ENCODE measurements at places on chromosomes 1 and 21. TPM values are rescaled to one million over a fixed set of nuclear protein-coding genes. Genes with fewer than 3 reads are reported as not detected.

EEIG2 gene
- total RNA-seq = 8.5 TPM

REN gene
- total RNA-seq = not detected

TRPM2 gene
- 11.7 TPM for total RNA-seq

PCP4 gene
- total RNA-seq = 10.2 TPM

AVPR1B gene
- total RNA-seq = not detected

TYW3 gene
- 24.2 TPM for total RNA-seq

USH2A gene
- not detected for total RNA-seq

SPRR3 gene
- not detected for total RNA-seq

- peak; percentile 7 for DNase-seq
These were observed 13.4 kb downstream of the SPOCD1 start for GRCh38 chr1:31802190-31803150.

DNA sequence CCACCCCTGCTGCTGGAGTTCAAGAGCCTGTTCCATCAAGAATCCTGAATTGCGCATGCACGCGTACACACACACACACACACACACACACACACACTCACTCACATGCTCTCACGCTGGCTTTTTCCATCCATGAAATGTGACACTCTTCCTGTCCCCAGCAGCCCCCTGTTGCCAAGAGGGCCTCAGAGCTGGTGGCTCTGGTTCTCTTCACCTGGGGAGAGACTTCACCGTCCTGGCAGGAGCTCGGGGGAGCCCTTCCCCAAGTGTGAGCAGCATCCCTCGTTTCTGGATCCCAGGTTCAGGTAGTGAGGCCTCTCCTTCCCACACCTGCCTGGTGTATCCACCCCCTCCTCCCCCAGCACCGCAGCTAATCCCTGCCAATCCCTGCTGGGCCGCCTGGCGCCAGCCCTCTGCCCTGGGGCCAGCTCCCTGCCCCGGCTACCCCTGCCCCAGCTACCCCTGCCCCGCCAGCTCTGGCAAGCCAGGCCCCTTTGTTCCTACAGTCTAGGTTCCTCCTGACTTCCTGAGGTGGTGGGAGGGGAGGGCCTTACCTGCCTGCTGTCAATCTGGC lies 9.9 kb downstream of the PLOD1 start:
- DNase-seq = no peak

- no peak for DNase-seq
These were observed 96.0 kb upstream of the USP24 start for GRCh38 chr1:55311057-55311641.

- peak; percentile 77 for DNase-seq
These were observed 879 bp downstream of the CPTP start for GRCh38 chr1:1325288-1326074.

- no peak for DNase-seq
These were observed 39.4 kb downstream of the PIK3C2B start for GRCh38 chr1:204455063-204455830.

- DNase-seq = no peak
These were observed 140.7 kb downstream of the FAM78B start for GRCh38 chr1:166026143-166026542.

DNA sequence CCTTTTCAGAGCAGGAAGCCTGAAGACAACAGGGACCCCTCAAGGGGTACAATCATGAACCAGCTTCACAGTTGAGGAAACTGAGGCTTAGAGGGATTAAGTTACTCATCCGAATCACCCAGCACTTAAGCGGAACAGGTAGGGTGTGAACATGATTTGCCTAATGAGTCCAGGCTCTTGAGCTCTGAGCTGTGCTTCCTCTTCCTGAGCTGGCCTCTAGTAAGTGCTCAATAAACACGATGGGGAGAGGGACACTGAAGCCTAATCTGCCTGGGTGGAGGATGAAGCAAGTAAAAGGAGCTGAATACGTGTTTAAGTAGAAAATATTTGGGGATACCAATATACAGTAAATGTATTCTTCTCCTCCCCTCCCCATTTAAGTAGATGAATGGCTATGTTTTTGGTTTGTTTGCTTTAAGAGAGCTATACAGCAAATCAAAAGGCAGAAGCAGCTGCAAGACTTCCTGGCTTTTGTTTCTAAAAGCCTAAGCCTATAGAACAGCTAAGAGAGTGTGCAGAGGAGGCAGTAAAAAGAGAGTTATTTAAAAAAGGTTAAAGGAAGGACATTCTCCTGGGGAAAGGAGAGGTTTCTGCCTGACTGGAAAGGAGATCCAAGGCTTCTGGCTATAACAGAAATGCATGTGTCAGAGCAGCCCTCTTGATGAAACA lies 20.5 kb downstream of the STPG1 start:
- DNase-seq = no peak

DNA sequence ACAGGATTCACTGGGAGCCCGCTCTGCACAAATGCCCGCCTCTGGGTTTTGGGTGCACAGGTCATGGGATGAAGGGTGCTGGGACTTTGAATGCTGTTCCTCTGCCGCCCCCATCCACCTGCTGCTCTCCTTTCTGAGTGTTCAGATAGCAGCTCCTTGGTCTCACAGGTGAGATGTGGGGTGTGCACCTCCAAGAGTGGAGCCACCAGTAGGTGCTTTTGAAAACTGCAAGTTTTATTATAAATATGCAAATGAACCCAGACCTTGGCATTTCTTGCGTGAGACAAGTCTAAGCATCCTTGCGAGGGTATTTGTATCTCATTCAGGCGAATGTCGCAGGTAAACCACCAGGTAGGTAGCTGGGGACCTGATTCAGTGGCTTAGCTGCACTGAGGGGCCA lies 30.2 kb downstream of the OBSCN start:
- no peak for DNase-seq

GRCh38 chr1:8293118-8293517 lies 24.8 kb upstream of the SLC45A1 start:
- no peak for DNase-seq

GRCh38 chr1:75797273-75797588 lies 549 bp downstream of the MSH4 start:
- no peak for DNase-seq

GRCh38 chr1:82377201-82377884 lies 576.6 kb downstream of the ADGRL2 start:
- DNase-seq = no peak

DNA sequence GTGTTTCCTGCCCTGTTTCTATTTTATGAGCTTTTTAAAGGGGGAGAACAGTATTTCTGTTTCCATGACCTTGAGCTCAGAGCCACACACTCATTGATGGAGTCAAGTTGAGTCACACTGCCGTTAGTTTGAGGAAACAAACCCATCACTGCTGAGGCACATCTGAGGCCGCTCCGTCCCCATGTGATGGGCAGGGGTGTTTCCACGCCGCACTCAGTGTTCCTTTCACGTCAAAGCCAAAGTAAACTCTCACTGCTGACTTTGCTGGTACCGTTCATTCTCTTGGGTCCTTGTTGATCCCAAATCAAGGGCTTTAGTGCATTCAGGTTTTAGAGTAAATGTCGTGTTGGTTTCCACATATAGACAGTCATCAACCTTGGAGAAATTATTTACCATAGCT lies 48.8 kb downstream of the PKNOX1 start:
- no peak for DNase-seq

DNA sequence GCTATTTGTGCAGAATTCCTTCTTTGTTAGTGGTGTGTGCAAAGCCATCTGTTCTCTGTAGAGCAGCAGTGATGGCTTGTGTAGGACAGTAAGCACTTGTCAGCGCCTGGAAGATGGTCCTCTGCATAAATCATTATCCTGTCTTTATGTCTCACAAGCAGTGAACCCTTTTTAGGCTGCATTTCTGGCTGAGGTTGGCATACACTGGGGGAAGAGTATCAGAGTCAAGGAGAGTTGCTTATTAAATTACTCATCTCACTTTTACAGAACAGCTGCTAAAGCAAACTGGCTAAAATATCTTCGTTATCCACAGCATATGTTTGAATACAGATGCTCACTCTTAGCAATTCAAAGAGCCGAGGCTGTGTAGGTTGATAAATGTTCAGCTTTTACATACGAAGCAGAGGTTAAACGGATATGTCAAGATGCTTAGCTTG lies 54.6 kb upstream of the NCAM2 start:
- no peak for DNase-seq

- DNase-seq = no peak
These were observed 25.8 kb upstream of the PPT1 start for GRCh38 chr1:40122855-40123254.

DNA sequence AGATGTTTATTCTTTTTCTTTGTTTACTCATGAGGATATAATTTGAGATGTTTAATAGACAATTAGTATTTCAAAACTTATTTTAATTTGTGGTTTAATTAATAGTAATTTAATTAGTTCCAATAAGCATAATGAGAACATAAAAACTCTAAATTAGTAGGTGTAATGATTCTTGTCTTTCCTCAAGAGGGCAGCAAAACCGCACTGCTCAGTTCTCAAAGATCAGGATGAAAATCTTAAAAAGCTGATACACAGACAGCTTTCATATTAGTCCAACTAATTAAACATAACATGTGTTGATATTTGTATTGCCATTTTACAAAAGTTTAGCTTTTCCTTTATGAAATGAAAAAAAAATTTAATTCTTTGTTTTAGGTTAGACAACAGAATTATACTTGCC lies 106.7 kb upstream of the C21orf91 start:
- no peak for DNase-seq

DNA sequence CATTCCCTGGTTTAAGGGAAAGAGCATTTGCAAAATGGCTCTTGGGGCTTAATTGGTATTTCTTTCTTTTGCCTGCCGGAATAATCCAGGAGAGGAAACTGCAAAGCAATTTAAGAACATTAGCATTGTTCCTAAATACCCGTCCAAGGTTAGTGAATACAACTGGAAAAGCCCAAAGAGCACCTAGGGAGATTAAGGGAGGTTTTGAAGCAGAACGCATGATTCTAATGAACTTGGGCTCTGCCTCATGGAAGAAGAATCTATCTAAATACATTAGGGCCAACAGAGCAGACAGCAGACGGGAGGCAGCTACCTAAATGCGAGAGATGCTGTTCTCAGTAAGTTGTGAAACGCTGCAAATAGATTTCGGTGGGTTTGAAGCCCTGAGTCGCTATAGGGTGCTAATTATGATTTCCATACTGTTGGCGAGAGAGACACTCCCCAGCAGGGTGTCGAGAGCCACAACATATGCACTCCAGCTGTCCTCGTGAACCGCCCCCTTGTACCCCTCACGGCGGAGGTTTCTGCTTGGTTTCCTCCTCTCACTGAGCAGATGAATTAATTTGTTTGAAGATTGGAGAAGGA lies 326.7 kb upstream of the CAMK1G start:
- DNase-seq = no peak

GRCh38 chr1:147786536-147786935 lies 26.1 kb upstream of the GJA5 start:
- no peak for DNase-seq

DNA sequence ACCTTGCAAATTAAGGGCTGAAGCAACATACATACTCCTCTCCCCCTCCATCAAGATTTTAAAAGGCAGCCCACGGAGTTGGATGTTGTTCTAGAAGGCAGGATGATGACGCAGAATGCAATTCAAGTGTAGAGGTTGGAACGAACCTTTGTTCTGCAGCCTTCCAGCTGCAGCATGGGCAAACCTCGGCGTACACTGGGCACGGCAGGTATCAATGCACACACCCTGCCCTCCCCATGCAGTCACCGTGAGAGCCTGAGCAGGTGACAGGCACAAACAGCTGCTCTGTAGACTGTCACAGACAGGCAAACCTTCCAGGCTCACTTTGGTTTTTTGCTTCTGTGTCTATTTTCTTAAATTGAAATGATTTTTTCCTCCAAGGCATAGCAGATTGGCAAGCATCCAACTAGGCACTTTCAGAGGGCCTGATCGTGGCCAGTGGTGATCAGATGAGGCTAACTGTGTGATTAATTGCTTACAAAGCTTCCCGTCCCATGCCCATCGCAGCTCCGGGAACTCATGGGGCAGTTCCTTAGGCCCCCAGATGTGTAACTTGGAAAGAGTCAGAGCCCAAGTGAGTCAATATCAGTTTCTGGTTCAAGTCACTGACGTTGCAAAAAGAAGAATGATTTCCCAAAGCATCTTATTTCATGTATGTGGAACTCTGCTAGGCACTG lies 82.3 kb downstream of the ITPKB start:
- DNase-seq = no peak

- DNase-seq = peak; percentile 71
These were observed 4.4 kb downstream of the PLEKHO1 start for GRCh38 chr1:150154143-150154542.

DNA sequence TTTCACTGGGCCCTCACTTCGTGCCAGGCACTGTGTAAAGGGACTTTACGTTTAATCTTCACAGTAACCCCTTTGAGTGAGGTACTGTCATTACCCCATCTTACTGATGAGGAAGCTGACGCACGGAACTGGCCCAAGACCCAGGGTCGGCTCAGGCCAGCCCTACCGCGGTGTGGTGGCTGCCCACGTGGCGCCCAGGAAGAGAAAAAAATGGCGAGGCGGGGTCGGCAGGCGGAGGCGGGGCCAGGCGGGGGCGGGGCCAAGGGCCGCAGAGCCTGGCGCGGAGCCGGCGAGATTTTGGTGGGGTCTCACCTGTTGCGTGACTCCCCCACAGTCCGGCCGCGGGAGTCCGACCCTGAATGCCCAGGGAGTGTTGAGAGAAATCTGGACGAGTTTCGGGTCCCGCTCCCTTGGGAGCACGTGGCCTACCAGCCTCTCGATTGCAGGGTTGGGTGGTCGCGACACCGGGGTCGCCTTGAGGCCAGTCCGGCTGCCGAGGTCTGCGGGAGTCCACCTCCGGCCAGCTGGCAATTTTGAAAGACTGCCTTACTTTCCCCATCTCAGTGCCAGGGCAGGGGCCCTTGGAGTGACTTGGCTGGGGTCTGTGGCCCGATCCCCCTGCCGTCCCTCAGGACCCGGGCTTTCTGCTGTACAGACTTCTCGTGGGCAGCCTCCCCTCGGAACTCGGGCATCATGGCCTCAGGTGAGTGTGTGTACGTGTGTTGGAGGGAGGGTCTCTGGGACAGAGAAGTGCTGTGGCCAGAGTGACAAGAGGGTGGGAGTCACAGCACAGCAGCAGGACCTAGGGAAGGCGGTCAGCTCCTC lies at the start of the genes AMPD2 and GNAT2:
AMPD2 (plus strand) TSS at position 262 of the 825 bp plus-strand sequence. CDS start 1,339 bp downstream, outside the sequence.
GNAT2 (minus strand) TSS at position 41 of the 825 bp plus-strand sequence. CDS start 6,746 bp downstream, outside the sequence.
- peak; percentile 90 for DNase-seq
